ENCODE measurements at places on chromosomes 11 and 22. TPM values are rescaled to one million over a fixed set of nuclear protein-coding genes. Genes with fewer than 3 reads are reported as not detected.

SEPTIN3 gene
- 0.08 TPM for total RNA-seq

KCNJ11 gene
- total RNA-seq: 27.7 TPM

ARFIP2 gene
- total RNA-seq: 13.9 TPM

IFITM1 gene
- 83.1 TPM for total RNA-seq

IRAG1 gene
- 4.5 TPM for total RNA-seq

HSPB2 gene
- total RNA-seq: 42.4 TPM

KMT2A gene
- total RNA-seq: 23.6 TPM

DNA sequence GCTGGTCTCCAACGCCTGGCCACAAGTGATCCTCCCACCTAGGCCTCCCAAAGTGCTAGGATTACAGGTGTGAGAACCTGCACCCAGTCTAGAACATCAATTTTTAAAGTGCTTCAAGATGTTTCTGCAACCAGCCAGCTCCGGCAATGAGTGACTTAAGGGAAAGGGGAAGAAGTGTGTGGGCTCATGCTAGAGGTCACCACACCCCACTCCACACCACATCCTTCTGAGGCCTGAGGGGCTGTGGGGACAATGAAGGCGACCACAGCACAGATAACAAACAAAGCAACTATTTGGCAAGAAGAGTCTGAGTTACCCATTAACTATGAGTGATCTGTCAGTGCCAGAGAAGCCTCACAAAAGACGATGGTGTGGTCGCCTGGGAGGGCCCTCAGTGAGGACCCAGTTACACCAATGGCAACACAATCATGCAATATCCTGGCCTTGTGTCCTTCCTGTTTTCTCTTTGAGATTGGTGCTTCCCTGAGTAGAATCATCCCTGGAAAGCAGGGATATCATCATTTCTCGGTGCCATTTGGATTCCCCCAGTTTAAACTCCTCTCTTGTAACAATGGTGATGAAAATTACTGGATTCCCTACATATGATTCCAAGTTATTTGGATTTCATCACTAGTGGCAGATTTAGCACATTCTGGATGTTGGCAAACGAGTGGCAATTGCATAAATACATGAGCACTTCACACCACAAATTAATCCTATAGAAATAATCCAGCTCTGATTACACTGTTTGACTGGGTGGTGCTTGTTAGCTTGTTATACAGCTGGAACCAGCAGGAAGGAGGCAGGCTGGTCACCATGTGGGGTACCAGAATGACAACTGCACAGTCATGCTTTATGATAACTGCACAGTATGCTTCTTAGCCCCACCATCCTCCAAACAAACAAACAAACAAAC is 18.4 kb downstream of the ABTB2 start:
- DNase-seq: no peak

DNA sequence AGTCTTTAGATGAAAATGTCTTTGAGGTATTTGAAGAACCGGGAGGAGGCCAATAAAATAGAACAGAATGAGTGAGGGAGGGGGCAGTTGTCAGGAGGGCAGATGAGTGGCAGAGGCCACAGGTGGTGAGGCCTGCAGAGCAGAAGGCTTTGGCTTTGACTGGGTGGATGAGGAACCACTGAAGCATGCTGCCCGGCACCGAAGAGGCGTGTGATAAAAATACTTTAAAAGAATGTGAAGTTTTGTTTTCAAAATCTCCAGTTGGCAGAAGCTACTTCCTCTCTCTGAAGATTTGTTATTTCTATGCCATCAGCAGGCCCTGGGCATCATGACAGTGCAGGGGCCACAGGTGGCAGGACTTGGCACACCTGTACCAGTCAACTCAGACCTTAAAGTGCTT is 6.3 kb downstream of the MS4A12 start:
- DNase-seq: no peak

DNA sequence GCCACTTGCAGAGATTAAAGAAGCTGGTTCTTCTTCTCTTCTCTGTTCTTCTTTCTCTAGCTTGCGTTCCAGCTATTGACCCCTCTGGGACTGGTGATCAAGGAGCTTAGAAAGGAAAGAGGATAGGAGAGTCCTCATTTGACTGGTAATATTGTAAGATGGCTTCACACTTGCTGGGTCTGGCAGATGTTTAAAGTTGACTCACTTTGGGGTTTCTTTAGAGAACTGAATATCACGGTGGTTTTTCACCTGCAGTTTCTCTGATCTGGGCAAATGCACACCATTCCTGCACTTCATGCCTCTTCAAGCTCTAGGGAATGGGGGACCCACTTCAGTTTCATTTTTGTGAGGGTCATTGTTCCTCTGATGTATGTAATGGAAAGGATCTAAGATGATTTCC is 41.8 kb upstream of the DEUP1 start:
- DNase-seq: no peak

DNA sequence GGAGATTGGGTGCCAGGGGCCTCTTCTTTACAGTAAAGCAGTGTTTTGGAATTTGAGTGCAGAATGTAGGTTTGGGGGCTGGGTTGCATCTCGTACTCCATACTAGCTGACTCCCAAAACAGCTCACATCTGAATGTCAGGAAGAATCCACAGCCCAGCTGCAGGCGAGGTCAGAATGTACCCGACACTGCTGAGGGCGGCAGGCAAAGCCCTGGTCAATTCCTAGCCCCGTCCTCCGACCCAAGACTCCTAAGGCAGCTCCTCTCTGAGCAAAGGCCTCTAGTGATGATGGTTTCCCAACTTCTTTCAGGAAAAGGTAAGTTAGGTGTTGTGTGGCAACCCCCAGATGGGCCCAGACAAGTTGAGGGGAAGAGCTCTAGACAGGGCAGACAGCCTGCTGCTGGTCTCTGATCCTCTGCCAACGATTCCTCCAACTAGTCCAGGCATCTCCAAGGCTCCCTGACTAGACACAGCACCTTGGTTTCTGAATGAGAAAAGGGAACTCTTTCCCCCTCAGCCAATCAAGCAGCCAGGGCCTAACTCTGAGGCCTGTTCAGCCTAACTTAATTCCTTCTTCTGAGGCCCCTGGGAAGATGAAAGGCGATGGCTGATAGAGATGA is 8.6 kb downstream of the LARGE2 start:
- no peak for DNase-seq

- DNase-seq: no peak
Measured at GRCh38 chr11:114194702-114195101, 101.5 kb upstream of the NNMT start.

GRCh38 chr11:88552379-88553062 is 215.0 kb upstream of the CTSC start:
- peak; percentile 42 for DNase-seq

- no peak for DNase-seq
Measured at GRCh38 chr11:47087801-47088200, 88.9 kb downstream of the ARFGAP2 start.

DNA sequence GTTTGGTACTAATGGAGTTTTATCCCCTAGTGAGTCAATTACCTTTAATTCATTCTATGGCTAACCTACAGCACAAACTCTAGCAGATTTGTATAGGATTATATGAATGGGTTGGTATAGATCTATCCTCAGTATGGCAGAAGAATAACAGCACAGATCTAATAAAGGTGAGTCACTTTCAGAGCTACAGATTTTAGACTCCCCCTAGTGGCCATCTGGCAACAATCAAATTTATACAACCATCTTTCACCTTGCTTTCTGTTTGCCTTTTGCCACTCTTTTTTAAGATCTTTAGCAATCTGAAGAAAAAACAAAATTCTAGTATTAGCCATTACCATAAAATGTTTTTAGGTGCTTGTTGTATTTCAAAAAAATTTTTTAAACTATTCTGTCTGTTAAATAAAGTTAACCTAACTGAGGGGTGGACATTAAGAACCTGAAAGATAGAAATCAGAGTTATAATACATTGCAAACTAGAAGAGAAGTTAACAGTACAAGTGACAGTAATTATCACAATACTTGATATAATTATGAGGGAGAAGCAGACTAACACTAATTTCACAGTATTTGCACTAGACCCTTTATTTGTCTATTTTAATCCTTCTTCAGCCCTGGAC is 25.8 kb downstream of the DDIAS start:
- no peak for DNase-seq

DNA sequence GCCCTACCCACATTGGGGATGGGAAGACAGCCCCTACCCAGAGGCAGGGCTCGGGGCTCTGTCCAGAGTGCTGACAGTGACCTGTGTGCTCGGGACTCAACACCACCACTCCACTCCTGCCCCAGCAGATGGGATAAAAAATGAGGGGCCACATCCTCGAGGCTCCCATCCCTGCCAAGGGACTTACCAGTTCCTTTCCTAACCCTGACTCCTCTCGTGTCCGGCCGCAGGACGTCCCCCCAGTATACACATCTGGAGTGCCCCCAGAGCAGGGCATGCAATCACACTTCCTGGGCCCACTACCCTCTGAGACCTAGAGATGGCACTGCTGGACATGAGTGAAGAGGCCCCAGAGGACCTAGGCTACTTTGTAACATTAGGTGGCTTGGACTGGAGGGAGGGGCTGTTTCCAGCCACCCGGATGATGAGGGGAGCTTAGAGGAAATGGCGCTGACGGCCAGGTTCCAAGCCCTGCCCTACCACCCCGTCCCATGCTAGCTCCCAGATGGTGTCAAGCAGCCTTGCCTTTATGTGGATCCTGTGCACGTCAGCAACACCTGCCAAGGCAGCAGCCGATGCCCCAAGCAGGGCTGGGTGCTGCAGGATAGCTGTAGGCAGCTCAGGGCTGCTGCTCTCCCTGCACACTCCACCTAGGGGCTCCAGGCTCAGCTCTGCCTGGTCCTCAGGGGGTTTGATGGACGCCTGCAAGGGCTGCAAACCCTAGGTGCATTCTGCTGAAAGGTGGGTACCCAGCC is 86.6 kb downstream of the DGCR2 start:
- no peak for DNase-seq

- no peak for DNase-seq
Measured at GRCh38 chr11:30652801-30653200, 66.6 kb upstream of the MPPED2 start.

DNA sequence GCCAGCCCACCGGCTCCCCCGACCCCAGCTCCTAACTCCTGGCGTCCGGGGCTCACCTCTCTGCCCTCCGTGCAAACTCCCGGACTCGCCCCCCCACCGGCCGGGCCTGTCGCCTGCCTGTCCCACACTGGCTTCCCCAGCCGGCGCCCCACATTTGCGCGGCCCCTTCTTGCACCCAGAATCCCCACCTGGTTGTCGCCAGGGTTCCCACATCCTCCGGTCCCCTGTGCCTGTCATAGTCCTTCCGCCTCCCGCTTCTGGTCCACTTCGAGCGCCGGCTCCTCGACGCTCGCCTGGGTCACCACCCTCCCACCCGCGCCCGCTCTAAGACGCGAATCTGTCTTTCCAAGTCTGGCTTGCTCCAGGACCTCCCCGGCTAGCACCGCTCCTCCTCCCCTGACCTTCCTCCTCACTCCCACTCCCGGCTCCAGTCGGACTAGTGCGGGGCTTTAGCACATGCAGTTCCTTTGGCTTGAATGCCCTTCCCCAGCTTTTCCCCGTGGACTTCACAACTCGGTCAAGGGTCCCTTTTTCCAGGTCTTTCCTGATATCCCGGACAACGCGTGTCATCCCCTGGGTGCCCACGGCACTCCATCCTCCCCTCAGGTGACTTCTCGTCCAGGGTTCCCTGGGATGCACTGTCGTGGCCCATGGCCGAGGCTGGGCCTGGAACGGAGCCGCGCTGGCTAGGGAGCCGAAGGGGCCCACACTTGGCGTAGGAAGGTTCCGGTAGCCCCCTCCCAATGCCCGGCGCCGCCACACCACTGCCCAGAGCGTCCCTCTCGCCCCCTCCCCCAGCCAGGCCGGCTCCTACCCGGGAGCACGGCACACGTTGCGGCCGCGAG is 635 bp downstream of the SCARF2 start:
- no peak for DNase-seq

GRCh38 chr11:93169143-93169542 is 28.6 kb downstream of the SLC36A4 start:
- no peak for DNase-seq

GRCh38 chr11:130369713-130370112 is 55.0 kb upstream of the ZBTB44 start:
- no peak for DNase-seq

DNA sequence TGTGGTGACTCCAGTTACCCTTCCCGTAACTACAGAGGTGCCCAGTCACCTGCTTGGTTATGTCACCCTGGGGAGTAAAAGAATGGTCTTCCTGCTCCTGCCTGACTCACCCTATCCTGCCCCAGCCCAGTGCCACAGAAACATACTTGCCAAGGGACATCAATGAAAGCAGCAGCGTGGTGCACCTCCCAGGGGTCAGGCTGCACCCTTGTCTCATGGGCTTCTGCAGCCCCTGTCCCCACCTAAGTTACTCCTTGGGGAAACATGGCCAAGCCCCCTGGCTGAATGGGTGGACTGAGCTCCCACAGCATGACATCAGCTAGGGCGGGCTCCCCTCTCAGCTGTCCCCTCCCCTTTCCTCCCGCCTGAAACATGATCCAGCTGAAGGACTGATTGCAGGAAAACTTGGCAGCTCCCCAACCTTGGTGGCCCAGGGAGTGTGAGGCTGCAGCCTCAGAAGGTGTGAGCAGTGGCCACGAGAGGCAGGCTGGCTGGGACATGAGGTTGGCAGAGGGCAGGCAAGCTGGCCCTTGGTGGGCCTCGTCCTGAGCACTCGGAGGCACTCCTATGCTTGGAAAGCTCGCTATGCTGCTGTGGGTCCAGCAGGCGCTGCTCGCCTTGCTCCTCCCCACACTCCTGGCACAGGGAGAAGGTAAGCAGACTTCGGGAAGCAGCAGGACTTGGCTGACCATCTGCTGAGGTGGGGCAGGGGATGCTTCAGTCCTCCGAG is at the start of gene HTR3A:
TSS of gene HTR3A (plus strand) at position 368 of the 730 bp plus-strand sequence. CDS start at position 586, 218 bp downstream.
- peak; percentile 76 for DNase-seq

DNA sequence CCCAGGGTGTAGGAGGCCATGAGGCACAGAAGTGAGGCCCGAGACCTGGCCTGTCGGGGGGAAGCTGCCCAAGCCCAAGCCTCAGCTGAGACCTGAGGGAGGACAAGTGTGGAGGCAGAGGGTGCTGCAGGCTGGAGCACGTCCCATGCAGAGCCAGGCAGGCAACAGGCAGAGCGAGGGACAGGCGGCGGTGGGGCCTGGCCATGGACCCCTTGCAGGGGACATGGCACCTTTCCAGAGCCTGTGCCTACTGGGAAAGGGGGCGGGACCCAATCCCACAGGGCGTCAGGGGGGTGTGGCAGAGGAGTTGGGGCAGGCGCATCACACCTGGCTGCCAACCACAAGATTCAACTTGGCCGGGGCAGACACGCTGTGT is 4.3 kb downstream of the TNNI2 start:
- peak; percentile 23 for DNase-seq

DNA sequence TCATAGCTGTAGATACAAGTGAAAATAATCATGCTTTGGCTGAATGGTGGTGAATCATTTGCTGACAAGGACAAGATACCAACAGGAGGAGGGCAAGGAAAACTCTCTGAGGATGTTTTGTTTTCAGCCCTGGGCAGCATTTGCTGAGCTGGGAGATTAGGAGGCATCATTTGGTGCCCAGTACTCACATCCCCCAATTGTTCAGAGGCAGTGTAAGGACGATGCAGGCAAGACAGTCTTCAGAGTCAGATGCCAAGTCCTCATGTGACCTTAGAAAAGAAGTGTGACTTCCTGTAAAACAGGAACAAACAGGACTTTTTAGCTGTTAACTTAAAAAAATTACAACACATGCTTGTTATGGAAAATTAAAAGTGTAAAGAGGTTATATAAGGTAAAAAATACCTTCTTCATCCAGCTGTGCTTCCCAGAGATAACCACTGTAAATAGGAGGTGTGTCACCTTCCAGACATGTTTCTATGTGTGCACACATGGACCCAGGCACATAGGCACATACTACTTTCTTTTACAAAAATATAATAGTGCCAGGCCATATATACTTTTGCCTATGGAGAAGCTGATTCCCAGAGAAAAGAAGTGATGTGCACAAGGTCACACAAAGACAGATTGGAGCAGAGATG is 18.0 kb downstream of the CNTF start:
- DNase-seq: no peak

- no peak for DNase-seq
Measured at GRCh38 chr22:40690370-40690769, 11.1 kb downstream of the MCHR1 start.

- DNase-seq: no peak
Measured at GRCh38 chr11:764322-765024, 12.8 kb downstream of the GATD1 start.
